ENCODE measurements at places on chromosomes 5 and 9.

- peak; percentile 65 for DNase-seq
Observed at GRCh38 chr5:43073597-43074546, 33.8 kb upstream of the ANXA2R start.

DNA sequence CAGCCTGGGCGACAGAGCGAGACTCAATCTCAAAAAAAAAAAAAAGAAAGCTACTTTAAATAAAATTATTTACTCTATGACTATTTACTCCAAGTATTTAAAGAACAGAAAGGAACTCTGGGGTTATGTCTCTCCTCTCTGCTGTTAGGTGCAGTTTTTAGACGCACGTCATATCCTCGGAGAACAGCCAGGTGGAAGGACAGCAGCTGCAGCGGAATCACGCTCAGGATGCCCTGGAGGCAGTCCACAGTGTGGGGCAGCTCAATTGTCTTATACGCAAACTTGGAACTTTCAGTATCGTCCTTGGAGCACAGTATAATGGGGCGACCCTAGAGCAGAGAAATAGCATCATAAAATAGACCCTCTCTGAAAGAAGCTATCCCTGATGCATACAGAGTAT is 10.4 kb upstream of the MAPK9 start:
- DNase-seq: no peak

- no peak for DNase-seq
Observed at GRCh38 chr5:137649228-137649935, 86.5 kb downstream of the KLHL3 start.

DNA sequence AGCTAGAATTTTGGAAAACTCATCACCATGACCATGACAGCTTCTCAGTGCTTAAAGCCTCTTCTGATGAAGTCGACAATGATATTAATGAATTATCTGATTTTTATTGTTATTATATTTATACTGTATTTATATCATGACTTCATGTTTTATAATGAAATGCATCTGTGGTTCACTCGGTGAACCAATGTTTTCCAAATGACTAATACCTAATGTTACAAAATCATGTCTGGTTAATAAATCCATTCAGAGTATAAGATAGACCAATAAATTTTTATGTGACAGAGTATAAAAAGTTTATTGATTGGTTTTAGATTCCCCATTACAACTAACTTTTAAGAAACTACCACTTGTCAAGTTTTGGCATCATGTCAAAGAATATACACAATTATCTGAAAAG is 416.5 kb downstream of the MLLT3 start:
- no peak for DNase-seq

GRCh38 chr5:53613536-53613935 is 53.1 kb downstream of the NDUFS4 start:
- DNase-seq: no peak

GRCh38 chr5:10576790-10577189 is 12.9 kb downstream of the ANKRD33B start:
- no peak for DNase-seq

- DNase-seq: no peak
Observed at GRCh38 chr9:91942201-91942600, 7.8 kb downstream of the ROR2 start.

DNA sequence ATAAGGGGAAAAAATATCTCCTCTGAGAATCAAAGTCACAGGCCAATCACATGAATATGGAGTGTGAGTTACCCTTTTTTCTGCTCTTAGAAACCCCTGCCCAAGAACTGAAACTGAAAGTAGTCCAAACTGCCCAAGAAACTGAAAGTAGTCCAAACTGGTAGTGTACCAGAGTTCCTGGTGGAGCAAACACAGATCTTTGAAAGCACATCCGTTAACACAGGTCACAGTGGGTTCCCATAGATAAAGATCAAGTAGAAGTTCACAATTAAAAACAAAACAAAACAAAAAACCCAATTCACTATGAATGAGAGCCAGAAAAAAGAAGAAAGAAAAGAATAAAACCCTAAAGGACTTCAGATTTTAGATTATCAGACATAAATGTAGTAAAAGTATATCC is 332.4 kb upstream of the EFNA5 start:
- peak; percentile 58 for DNase-seq

- no peak for DNase-seq
Observed at GRCh38 chr5:122693963-122694362, 80.9 kb upstream of the SNX2 start.

DNA sequence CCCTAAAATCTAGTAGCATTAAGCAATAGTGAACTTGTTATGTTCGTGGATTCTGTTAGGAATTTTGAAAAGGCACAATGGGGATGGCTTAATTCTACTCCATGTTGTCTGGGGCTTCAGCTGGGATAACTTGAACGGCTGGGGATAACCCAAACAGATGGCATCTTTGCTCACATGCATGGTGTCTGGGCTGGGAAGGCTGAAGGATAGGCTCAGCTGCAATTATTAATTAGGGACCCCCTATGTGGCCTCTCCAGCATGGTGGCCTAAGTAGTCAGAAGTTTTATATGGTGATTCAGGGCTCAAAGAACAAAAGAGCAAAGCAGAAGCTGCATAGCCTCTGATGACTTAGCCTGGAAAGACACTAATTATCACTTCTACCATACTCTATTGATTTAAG is 551.1 kb downstream of the PSAT1 start:
- DNase-seq: no peak

DNA sequence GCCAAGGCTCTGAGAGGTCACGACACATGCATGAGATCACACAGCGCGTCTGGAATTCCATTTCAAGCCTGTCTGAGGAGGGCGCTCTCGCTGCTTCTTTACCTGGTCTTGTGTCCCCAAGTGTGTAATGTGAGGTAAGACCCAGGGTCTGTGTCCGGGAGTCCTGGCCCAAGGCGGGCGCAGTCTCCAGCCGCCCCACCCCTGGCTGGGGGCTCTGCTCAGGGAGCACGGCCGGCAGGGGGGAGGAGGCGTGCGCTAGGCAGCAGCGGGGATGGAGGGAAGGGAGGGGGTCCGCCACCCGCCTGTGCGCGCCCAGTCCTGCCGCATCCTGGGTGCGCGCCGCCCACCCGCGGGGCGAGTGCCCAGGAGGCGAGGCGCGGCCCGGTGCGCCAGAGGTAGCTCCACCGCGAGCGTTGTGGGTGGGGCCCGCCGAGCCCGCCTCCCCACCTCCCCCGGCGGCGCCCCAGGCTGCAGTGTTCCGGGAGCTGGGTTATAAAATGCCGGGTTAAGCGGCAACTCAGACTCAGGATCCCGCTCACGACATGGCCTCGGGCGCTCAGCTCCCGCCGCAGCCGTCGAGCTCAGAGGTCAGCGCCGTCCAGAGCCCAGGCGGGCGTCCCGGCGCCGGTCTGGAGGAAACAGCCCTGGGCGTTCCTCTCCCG is at the start of gene CCNI2:
Gene CCNI2 (plus strand): TSS at position 473 of the 662 bp plus-strand sequence. CDS start 70 bp downstream, at position 543.
- peak; percentile 56 for DNase-seq

- DNase-seq: no peak
Observed at GRCh38 chr9:75912951-75913350, 22.5 kb downstream of the PCSK5 start.

GRCh38 chr5:171562822-171563221 is 143.4 kb downstream of the FGF18 start:
- peak; percentile 38 for DNase-seq

DNA sequence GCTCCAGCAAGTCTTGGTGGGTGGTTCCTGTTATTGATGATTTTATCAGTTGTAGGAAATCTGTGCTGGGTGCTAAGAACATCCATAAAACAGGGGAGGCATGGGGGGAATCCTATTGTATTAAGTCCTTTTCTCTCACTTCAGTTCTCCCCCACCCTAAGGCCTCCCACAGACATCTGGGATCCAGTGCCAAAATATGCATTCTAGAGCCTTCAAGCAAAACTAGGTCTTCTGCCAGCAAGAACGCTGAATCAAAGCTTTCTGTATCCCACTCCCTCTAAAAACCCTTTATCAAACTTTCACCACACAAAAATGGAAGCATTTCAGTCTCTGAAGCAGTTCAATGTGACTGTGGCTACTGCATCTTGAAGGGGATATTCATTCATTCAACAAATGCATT is 281.9 kb downstream of the GAS1 start:
- no peak for DNase-seq

GRCh38 chr9:86893811-86894490 is 53.4 kb downstream of the GAS1 start:
- DNase-seq: no peak

- peak; percentile 52 for DNase-seq
Observed at GRCh38 chr5:147439254-147439653, 70.6 kb downstream of the DPYSL3 start.

GRCh38 chr5:126595486-126596083 is 566 bp upstream of the ALDH7A1 start:
- no peak for DNase-seq

DNA sequence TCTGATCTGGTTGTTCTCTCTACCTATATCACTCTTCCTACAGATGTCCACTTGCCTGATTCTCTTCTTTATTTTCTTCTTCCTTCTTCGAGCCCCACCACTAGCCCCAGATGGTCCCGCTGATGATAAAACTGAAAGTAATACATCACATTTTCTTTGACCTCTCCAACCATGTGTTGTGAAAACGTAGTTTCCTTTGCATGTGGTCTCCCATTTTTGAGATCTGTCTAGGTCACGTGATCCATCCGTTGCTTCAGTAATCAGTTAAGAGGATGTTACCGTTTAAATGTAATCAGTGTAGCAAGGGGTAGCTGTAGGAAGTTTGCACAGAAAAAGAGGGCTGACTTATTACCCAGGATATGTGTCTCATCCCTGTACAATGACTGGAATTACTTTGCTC is 426.3 kb upstream of the TLE4 start:
- DNase-seq: peak; percentile 25

DNA sequence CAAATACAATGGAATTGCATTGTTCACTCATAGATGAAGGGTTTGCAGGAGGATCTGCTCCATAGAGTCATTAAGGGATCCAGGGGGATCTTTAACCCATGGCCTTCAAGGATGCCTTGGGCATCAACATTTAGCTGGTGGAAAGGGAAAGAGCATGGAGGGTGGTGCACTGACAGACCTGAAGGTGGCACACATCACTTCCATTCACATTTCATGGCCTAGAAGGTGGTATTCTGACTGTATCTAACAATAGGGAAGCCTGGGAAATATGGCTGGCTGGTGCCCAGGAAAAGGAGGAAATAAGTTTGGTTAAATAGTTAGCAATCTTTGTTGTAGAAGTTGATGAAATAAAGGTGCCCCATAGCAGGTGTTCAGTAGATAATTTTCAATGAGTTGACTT is 230.2 kb downstream of the CD180 start:
- no peak for DNase-seq

DNA sequence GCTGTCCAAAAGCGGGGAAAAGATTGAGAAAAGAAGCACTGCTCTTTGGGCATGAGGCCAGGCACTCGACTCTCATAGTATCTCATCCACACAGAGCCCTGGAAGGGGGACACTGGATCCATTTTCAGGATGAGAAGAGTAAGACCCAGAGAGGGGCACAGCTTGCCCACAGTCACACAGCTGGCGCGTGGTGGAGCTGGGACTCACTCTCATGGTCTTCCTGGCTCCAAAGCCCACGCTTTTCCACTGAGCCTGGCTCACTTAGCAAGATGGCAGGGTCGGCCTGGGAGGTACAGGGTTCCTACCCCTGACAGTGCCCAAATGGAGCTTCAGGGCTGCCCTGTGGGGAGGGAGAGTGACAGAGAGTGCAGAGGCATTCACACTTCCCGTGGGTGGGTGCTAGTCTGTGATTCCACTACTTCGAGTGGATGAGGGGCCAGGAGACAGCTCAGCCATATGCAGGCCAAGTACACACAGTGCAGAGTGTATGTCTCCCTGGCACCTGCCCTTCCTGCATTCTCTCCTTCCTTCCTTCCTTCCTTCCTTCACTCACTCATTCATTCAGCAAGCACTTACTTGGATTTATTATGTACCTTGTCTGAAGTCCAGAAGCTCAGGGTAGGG is 18.3 kb upstream of the IGFBPL1 start:
- no peak for DNase-seq

DNA sequence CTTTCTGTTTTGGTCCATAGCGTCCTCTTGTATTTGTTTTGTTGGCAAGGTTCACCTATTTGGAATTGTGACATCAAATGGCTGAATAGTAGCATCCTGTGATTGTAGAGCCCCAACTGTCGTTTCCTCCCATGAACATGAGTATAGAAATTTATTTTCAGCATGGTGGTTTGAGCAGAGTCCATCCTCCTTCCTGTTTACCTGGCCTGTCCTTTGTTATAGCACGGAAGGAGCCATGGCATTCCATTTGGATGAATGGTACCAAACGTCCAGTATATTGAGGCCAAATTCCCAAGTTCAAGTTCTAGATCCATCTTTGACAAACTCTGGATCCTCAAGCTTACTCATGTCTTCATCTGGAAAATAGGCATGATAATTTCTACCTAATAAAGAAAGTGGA is 16.8 kb downstream of the RASGRF2 start:
- peak; percentile 60 for DNase-seq

GRCh38 chr9:88528080-88528790 is 6.7 kb upstream of the NXNL2 start:
- DNase-seq: no peak

GRCh38 chr9:88741335-88741734 is 206.4 kb downstream of the NXNL2 start:
- peak; percentile 65 for DNase-seq

- DNase-seq: no peak
Observed at GRCh38 chr5:135484674-135485086, 32.5 kb upstream of the TIFAB start.

- DNase-seq: no peak
Observed at GRCh38 chr5:61523997-61524396, 191.9 kb downstream of the ZSWIM6 start.

GRCh38 chr9:132077881-132078698 is 1.6 kb downstream of the MED27 start:
- DNase-seq: peak; percentile 79

DNA sequence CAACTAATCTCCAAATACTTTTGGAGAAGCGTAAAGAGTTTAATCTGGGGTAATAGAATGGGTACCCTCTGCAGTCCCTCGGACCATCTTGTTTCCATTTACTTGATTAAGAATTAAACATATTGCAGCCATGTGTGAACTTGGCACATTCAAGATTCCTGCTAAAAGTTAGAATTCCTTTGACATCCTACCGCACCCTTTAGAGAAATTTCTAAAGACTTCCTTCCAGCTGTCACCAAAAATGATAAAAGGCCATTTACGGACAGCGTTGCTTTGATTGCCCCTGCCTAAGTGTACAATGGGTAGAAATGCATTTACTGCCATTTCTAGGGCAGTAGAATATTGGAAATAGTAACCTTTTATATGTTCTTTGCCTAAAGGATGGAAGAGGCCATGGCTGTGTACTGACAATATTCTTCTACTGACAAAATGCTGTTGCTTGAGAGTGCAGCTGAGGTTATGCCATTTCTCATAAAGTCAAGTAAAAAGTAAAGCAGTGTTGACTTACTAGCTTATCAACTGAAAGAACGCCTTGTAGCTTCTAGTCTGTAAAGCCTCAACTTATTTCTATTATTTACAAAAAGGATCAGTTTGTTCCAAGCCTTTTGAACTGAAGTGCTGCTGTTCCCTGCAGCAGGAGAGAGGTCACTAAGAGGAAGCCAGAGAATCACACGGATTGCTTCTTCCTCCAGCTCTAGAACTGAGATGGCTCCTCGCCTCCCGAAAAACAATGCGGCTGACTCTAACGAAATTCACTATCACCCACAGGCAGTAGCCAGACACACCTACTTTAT is 139.8 kb upstream of the BASP1 start:
- DNase-seq: no peak
